ENCODE measurements at places on chromosomes 11 and 22.

DNA sequence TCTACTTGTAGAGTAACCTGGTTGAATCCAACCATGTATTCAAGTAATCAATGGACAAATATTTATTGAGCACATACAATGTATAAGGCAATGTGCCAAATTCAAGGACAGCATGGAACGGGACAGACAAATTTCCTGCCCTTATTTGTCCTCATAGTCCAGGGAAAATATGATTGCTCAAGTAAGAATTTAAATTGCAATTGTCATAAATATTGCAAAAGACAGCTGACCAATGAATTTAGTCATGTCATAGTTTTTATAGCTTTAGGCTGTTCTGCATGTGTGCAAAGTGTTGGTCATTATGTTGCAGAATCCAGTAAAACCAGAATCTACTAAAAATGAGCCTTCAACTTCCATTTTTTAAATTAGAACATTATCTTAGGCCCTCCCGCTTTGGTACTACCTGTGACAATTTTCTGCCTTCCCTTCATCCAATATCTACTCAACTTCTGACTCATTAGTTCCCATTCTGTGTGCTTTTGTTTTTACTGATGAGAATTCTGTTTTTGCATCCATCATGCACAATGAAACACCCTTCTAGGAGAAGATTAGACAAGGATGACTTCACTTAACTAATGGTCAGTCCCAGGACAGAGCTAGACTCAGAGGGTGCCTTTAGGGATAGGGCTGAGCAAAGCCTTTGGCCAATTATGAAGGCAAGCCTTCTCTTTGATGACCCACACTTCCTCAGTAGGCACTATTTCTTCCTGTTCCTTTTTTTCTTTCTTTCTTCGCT lies 45.8 kb upstream of the FIBIN start:
- H3K27ac ChIP-seq, result no peak overlapping the region
- H3K27me3 ChIP-seq, result no peaks in the 10 kb centered on the region
- DNase-seq, result no peak
- no peak overlapping the region for H3K4me3 ChIP-seq
- no peaks in the 10 kb centered on the region for H3K36me3 ChIP-seq
- no peaks in the 10 kb centered on the region for H3K4me1 ChIP-seq

DNA sequence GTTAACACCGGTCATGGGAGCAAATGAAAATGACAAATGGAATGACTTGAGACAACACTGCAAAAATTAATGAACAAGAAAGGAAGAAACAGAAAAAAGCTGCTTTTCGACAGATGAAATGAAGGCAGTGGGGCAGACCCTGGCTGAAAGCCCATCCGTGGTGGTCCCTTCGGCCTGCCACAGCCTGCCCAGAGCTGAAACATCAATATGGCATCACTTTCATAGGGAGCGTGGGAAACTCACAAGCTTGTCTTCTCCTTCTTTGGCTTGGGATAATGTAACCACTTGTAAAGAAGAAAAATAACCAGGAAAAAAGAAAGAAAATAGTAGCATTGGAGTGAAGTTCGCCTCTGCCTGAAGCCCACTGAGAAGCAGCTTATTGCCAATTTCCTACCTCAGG lies 78.8 kb downstream of the CTTN start:
- DNase-seq, result no peak
- H3K36me3 ChIP-seq, result no peaks in the 10 kb centered on the region
- H3K27ac ChIP-seq, result no peak overlapping the region
- no peaks in the 10 kb centered on the region for H3K4me1 ChIP-seq
- no peaks in the 10 kb centered on the region for H3K27me3 ChIP-seq

DNA sequence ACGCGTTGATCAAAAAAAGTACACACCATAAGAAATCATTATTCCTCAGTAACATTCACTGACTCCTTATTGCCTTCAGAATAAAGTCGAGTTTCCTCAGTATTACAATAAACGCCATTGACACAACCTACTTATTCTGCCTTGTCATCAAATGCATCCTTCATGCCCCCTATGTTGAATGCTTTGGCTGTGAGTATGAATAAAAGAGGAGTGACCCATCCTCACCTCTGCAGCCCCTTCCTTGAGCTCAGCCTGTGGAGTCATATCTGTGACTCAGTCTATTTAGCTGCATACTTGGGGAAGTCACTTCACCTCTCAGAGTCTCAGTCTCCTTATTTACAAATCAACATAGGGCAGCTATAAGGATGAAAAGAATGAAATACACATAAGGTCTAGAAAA lies 65.1 kb downstream of the USP35 start:
- no peaks in the 10 kb centered on the region for H3K4me1 ChIP-seq
- no peak overlapping the region for H3K4me3 ChIP-seq
- DNase-seq, result no peak
- H3K27me3 ChIP-seq, result no peaks in the 10 kb centered on the region
- H3K36me3 ChIP-seq, result no peaks in the 10 kb centered on the region

GRCh38 chr22:46758867-46759290 lies 3.6 kb upstream of the TBC1D22A start:
- H3K27me3 ChIP-seq, result no peaks in the 10 kb centered on the region
- no peak overlapping the region for H3K27ac ChIP-seq
- H3K36me3 ChIP-seq, result no peaks in the 10 kb centered on the region
- peaks cover 25% of the 10 kb centered on the region for H3K4me1 ChIP-seq

DNA sequence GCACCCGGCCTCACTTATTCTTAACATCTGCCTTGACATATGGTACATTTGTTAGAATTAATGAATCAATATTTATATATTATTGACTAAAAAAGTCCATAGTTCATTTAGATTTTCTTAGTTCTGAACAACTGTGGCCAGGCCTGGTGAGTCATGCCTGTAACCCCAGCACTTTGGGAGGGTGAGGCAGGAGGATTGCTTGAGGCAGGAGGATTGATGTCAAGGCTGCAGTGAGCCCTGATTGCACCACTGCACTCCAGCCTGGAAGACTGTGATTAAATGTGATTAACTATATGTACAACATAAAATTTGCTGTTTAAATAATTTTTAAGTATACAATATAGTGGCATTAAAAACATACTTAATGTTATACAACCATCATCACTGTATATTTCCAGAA lies 5.6 kb downstream of the UVRAG start:
- H3K4me1 ChIP-seq, result peaks cover 24% of the 10 kb centered on the region
- H3K36me3 ChIP-seq, result peaks cover 5% of the 10 kb centered on the region
- no peaks in the 10 kb centered on the region for H3K27me3 ChIP-seq
- H3K27ac ChIP-seq, result no peak overlapping the region
- DNase-seq, result no peak

GRCh38 chr11:11978792-11979487 lies 29.5 kb downstream of the DKK3 start:
- no peak for DNase-seq
- no peaks in the 10 kb centered on the region for H3K4me1 ChIP-seq
- no peak overlapping the region for H3K4me3 ChIP-seq
- H3K36me3 ChIP-seq, result no peaks in the 10 kb centered on the region
- no peak overlapping the region for H3K27ac ChIP-seq

- no peak overlapping the region for H3K27ac ChIP-seq
- no peak overlapping the region for H3K4me3 ChIP-seq
- H3K4me1 ChIP-seq, result no peaks in the 10 kb centered on the region
- no peaks in the 10 kb centered on the region for H3K36me3 ChIP-seq
These were observed 153.1 kb downstream of the DDX10 start for GRCh38 chr11:108817976-108818375.

- no peak overlapping the region for H3K4me3 ChIP-seq
- H3K4me1 ChIP-seq, result no peaks in the 10 kb centered on the region
- DNase-seq, result no peak
- H3K27me3 ChIP-seq, result no peaks in the 10 kb centered on the region
- H3K27ac ChIP-seq, result no peak overlapping the region
These were observed 23.8 kb upstream of the SLC22A12 start for GRCh38 chr11:64566915-64567891.

DNA sequence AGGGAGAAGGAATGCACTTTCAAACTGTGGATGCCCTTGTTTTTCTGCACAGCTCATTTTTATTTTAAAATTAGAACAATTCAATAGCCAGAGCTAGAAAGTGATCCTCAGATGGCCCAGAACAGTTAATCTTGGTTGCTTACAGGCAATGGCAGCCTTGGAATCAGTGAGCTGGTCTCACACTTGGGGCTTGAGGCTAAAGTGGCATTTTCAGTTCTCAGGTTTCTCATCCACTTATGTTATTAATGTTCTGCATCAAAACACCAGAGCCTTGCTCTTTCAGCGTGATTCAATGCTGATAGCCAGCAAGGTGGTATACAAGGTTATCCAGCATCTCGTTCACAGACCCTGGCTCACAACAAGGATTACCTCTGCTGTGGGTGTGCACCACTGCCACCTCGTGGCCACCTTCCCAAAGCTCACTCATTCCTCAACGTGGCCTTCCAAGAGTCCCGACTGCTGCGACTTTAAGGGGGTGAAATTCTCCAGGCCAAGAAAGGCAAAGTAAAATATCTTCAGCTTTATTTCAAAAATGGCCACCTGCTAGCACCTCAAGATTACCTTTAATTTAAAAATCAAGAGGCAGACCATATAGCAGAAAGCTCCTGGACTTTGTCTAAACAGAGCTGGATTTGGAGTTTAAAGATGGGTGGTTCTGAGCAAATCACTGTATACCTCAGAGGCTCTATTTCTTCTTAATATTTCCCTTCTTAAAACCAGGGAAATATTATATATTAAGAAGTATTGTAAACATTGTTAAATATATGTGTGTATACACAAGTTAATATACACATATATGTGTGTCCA lies 34.2 kb upstream of the FSHB start:
- H3K4me1 ChIP-seq, result no peaks in the 10 kb centered on the region
- H3K27ac ChIP-seq, result no peak overlapping the region
- no peak overlapping the region for H3K4me3 ChIP-seq
- peak; percentile 17 for DNase-seq
- no peaks in the 10 kb centered on the region for H3K27me3 ChIP-seq

DNA sequence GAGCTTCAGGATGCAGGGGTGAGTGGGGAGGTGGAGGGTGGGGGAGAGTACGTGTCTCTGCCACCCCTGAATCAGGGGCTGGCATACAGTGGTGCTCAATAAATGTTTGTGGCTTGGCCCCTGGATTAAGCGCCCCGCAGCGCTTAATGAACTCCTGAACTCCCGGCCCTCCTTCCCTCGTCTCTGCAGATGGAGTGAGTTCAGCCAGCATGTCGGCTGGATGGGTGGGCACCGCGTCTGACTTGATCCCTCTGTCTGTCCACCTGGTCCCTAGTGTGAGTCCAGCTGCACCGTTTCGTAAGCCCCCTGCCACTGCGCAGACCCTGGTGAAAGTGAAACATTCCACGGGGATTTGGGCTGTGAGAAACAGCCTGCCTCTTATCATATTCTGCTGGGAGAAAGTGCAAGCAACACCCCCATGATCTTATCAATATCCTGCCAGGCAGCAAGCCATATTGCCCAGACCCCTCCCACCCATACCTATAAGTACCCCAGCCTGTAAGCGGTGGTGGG lies 12.0 kb upstream of the MRGPRD start:
- H3K4me1 ChIP-seq, result no peaks in the 10 kb centered on the region
- peaks cover 4% of the 10 kb centered on the region for H3K27me3 ChIP-seq
- H3K36me3 ChIP-seq, result no peaks in the 10 kb centered on the region
- H3K27ac ChIP-seq, result no peak overlapping the region
- DNase-seq, result no peak

- DNase-seq, result no peak
- no peaks in the 10 kb centered on the region for H3K36me3 ChIP-seq
These were observed 573.6 kb downstream of the BUD13 start for GRCh38 chr11:116199182-116199581.

DNA sequence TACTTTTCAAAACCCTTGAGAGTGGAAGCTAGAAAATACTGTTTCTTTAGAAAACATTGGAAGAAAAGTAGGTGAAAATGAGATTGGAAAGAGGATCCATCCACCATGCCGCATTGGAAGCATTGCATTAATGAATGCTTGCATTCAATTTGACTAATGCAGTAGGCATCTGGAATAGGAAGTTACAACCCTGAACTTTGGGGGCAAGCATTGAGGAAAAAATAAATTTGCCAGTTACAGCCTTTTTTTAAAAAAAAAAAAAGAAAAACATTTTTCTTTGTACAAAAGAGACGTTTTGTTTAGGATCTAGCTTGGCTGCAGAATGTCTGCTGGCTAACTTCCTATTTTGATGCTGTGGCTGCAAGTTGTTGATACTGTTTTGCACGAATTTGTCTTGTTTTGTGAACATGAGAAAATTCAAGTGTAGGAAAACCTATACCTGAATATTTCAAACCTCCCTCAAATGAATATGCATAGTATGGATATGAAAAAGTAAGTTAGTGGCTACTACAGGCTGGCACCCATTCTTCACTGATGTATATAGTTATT lies 28.1 kb downstream of the RTN3 start:
- H3K4me1 ChIP-seq, result no peaks in the 10 kb centered on the region
- H3K4me3 ChIP-seq, result no peak overlapping the region
- no peaks in the 10 kb centered on the region for H3K36me3 ChIP-seq
- H3K27me3 ChIP-seq, result no peaks in the 10 kb centered on the region
- no peak overlapping the region for H3K27ac ChIP-seq
- DNase-seq, result no peak

DNA sequence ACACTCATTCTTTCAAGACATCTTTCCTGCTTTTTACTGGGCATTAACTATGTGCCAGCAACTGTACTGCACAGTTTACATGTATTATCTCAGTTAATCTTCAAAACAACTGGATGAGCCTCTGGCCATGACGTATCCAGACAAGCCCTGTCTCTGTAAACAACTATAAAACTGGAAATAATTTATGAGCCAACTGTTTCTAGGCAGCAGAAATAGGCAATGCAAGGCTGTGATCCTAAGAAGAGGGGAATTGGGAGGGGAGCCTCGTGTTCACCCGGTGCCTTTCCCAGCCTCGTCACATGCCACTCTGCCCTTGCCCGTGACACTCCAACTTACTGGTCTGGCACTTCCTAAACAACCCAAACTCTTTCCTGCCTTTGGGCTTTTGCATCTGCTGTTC lies 82.8 kb downstream of the FBXO7 start:
- H3K27me3 ChIP-seq, result no peaks in the 10 kb centered on the region
- no peak overlapping the region for H3K27ac ChIP-seq
- no peak overlapping the region for H3K4me3 ChIP-seq
- no peaks in the 10 kb centered on the region for H3K36me3 ChIP-seq
- DNase-seq, result no peak

DNA sequence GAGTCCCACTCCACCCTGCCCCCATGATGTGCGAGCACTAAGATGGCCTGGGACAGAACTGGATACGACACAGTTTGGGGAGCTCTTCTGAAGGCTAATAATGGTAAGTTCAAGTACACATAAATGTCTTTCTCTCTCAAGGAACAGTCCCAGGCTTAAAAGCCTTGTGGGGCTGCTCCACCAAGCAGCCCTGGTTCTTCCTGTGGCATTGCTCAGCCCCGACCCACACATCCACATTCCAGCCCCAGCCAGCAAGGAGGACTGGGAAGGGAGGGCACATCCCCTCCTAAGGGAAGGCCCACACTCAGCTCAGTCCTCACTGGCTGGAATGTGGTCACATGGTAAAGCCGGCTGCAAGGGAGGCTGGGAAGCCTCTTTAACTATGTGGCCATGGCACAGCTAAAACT lies 13.3 kb upstream of the MB start:
- no peak overlapping the region for H3K4me3 ChIP-seq
- DNase-seq, result no peak
- peaks cover 7% of the 10 kb centered on the region for H3K4me1 ChIP-seq
- H3K27ac ChIP-seq, result no peak overlapping the region
- no peaks in the 10 kb centered on the region for H3K27me3 ChIP-seq
